COLO829 (cell line): ENCODE measurements at places on chromosomes 12 and 14.

- no peak for DNase-seq
Observed at GRCh38 chr12:79559591-79559990, 131.2 kb downstream of the PAWR start.

DNA sequence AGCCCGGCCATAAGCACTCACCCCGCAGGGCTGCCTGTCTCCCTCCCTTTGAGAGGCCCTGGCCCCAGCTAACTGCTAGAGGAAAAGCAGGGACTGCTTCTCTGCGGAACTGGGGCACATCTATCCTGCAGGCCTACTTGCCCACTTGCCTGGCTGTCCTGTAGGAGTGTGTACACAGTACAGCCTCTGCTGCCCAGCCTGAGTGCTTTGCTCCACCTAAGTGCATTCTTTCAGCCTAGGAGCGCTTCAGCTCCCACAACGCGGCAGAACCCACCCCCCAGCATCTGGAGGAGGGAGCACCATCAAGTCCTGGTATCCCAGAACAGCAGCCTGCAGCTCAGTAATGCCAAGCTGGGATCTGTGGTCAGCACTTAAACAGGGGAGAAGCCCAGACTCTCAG lies 79.9 kb upstream of the CD163 start:
- DNase-seq = no peak

GRCh38 chr12:99453836-99454538 lies 193.6 kb upstream of the GARIN6 start:
- no peak for DNase-seq

- DNase-seq = no peak
Observed at GRCh38 chr12:25875661-25876060, 82.8 kb upstream of the RASSF8 start.

GRCh38 chr12:11707535-11707934 lies 58.1 kb downstream of the ETV6 start:
- DNase-seq = no peak

- no peak for DNase-seq
Observed at GRCh38 chr14:98198385-98198784, 1073.6 kb downstream of the BCL11B start.

GRCh38 chr12:93563807-93564538 lies 8.5 kb upstream of the SOCS2 start:
- no peak for DNase-seq

GRCh38 chr14:22929961-22930364 lies 787 bp upstream of the PRMT5 start:
- no peak for DNase-seq

GRCh38 chr12:24791622-24792021 lies 157.3 kb downstream of the BCAT1 start:
- DNase-seq = no peak

GRCh38 chr12:40969796-40970195 lies 218.3 kb upstream of the PDZRN4 start:
- DNase-seq = no peak

GRCh38 chr14:73238424-73238852 lies 1.1 kb downstream of the PAPLN start:
- DNase-seq = peak; percentile 84

GRCh38 chr14:29738056-29738455 lies 189.6 kb downstream of the PRKD1 start:
- DNase-seq = no peak

DNA sequence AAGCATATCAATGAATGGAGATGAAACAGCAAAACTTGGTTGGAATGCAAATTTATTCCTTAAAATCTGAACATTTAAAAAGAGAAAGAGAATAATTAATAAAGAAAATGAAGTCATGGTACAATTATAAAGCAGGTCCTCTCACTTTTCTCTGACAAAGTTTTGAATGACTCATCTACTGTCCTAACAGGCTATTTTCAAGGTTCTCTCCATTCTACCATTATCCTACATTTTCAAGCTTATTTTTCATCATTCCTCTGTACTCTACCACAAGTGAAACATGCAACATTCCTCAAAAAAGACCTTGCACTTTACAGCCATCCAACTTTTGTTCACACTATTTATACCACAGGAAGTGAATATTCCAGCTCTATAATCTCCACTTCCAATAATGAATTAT lies 36.9 kb upstream of the AP4S1 start:
- DNase-seq = no peak

DNA sequence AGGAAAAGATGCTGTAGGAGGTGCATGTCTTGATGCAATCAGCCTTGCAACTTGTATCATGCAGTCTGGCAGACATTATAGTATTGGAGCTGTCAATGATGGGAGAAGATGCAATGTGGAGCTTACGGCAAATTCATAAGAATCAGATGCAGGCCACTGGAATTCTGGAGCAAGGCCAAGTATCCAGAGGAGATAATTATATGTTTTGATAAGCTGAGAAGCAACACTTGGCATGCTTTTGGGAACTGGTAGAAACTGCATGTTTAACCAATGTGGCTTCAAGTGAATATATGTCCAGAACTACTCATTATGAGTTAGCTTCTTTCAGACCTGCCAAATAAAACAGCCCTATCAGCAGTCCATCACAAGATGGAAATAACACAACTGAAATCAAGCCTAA lies 249.1 kb upstream of the PPFIA2 start:
- DNase-seq = no peak

- DNase-seq = no peak
Observed at GRCh38 chr12:62668782-62669181, 202.2 kb downstream of the MON2 start.

DNA sequence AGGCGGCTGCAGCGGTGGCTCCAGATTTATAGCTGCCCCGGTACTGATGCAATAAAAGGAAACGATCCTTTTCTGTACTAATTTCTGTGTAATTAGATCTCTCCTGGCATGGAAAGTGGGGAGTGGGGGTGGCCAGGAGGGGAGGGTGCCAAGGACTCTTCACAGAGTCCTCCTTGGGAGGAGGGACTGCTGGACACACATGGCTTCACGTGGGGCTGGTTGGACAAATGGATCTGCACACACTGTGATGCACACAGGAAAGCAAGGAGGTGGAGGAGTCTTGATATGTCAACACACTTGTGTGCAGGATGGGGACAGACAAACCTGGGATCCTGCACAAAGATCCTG lies 23.8 kb upstream of the ATP5MC2 start:
- no peak for DNase-seq

DNA sequence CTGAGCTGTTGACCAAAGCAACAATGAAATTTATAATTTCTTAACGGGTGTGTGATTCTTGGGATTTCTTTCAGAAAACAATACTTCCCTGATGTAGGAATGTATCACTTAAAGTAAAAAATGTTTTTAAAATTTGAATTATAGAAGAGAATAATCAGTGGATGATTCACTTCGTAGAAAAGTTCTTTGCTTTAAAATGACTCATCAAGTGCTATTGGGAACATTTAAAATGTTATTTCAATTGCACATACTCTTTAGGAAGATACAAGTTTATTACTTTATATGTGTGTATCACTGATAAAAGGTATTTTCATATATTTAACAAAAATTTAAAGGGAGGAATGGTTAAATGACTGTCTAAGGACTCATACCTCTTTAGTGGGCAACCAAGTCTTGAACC lies 155.3 kb downstream of the PDE3A start:
- DNase-seq = no peak

DNA sequence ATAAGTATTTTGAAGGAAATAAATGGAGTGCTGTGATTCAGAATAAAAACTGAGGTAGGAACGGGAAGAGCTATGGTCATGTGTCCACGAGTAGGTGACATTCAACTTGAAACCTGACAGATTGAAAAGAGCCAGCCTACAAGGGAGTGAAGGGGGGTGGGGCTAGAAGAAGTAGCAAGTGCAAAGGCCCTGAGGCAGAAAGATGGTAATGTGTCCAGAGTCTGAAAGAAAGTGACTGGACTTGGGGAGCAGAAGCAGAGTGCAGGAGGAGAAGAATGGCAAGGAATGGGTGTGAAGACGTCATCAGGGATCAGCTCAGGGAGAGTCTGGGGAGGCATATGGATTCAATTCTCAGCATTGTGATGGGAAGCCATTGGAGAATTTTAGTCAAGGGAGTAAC lies 13.7 kb downstream of the PLXNC1 start:
- DNase-seq = no peak

DNA sequence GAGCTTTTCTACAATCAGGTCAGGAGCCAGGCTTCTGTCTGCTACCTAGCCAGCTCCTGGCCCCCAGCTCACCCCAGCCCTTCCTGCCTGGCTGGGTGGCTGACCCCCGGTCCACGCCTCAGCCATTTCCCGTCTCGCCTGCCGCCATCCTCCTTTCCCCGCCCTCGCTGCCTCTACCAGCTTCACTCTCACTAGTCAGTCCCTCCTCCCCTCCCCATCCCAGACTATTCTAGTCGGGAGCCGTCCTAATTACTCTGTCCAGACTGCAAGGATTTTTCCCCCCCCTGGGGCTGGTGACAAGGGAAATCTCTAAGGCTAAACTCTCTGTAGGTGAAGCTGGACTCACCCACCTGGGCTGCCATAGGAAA lies 825 bp downstream of the DHH start:
- DNase-seq = no peak

- no peak for DNase-seq
Observed at GRCh38 chr14:22560662-22561365, 28.2 kb downstream of the DAD1 start.

DNA sequence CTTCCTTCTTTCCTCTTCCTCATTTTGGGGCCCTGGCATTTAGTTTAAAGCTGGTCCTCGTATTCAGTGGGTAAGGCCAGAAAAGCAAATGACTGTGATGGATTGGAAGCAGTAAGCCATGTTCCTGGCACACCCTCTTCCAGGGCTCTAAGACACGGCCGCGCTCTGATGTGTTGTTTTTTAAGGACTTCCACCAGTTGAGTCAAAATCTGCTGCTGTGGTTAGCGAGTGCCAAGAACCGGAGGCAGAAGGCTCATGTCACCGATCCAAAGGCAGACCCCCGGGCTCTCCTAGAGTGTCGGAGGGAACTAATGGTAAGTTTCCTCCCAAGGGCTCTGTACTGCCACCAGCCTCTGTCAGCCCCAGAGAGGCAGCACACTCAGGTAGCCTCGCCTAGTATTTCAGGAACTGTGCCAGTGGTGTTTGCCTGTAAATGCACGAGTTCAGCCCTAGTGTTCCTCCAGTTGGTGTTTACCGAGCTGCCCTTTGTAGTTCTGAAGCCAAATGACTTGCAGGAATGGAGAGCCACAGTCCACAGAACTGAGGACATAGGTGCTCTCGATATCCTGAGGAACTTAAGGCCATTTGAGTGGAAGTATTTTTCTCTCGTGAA lies 72.7 kb downstream of the ESR2 start:
- no peak for DNase-seq

DNA sequence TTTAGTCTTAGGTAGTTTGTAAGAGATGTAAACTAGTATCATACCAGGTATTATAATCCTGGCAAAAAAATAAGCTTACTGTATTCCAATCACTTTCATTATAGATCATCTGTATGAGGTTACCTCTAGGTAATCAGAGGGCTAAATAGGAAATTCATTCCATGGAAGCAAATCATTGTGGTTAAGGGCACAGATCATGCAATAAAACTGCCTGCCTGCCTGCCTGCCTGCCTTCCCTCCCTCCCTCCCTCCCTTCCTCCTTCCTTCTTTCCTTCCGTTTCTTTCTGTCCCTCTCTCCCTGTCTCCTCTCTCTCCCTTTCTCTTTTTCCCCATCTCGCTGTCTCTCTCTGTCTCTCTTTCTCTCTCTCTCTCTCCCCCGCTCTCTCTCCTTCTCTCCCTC lies 3.2 kb upstream of the CLEC9A start:
- no peak for DNase-seq

GRCh38 chr12:94649349-94650142 lies 811 bp downstream of the TMCC3 start:
- DNase-seq = no peak

DNA sequence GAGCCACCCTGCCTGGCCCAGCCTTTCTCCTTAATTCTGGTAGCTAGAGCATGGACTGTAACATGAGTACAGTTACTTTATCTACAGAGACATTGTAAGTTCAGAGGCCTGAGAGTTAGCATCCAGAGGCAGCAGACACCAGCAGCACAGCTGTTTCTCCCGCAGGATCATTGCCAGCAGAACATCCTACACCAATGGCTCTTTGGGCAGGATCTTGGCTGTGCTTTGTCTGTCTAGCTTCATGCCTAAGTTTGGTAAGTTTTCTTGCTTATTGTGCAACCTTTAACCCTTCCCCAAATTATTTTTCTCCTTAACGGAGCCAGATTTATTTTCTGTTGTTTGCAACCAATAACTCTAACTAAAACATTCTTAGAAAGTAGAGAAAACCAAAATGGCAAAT lies 21.6 kb downstream of the C12orf71 start:
- DNase-seq = no peak

DNA sequence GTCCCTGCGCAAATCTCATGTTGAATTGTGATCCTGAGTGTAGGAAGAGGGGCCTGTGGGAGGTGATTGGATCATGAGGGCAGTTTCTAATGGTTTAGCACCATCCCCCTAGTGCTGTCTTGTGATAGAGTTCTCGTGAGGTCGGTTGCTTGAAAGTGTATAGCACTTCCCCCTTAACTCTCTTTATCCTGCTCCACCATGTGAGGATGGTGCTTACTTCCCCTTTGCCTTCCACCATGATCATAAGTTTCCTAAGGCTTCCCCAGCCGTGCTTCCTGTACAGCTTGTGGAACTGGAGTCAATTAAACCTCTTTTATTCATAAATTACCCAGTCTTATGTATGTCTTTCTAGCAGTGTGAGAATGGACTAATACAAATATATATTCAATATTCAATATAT lies 303.7 kb upstream of the SEL1L start:
- DNase-seq = no peak

GRCh38 chr14:41957459-41957858 lies 350.8 kb downstream of the LRFN5 start:
- DNase-seq = no peak

DNA sequence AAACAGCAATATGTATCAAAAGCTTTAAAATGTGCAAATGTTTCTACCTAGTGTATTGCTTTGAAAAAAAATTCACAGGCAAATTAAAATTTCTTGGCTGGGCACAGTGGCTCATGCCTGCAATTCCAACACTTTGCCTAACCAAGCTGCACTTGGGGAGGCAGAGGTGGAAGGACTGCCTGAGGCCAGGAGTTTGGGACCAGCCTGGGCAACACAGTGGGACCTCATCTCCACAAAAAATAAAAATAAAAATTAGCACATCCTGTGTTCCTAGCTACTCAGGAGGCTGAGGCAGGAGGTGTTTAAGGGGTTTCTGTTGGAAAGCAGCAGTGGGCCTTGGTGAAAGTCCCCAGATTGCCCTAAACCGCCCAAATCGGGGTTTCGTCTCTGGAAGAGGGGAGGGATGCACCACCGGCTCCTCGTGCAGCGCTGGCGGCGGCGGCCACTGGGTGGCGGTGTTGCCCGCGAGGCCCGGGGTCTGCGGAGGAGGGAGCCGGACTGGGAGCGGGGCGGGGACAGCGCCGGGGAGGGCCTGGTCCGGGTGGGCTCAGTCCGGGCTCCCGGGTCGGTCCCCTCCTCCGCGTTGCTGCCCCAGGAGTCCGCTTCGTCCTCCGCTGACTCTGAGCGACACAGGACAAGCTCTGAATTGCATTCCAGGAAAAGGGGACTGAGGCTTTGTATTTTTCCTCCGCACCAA lies 265.6 kb downstream of the AACS start:
- DNase-seq = peak; percentile 72

- DNase-seq = peak; percentile 68
Observed at GRCh38 chr14:77133720-77134338, 7.8 kb downstream of the ZDHHC22 start.
